ENCODE measurements at places on chromosomes 2 and 18.

- DNase-seq, result no peak
Measured at GRCh38 chr18:60554967-60555366, 182.4 kb upstream of the MC4R start.

- DNase-seq, result no peak
Measured at GRCh38 chr18:50114448-50114847, 80.5 kb downstream of the MYO5B start.

DNA sequence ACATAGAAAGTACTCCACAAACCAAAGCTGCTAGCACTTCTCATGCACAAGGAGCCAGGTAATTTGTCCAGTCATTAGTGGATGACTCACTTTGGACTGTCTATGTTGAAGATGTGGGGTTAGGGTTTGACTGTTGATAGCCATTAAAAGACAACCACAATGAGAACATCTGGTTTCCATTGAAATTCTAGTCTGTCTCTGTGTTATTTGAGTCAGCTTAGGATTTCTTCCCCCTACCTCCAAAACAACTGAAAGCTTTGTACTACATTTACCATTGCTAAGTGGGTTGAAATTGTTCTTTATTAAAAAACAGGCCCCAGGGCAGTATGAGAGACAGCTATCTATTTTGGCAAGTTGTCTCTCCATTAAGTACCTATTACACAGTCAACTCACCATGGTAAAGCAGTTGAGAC lies 50.2 kb upstream of the ANKRD44 start:
- DNase-seq, result no peak

DNA sequence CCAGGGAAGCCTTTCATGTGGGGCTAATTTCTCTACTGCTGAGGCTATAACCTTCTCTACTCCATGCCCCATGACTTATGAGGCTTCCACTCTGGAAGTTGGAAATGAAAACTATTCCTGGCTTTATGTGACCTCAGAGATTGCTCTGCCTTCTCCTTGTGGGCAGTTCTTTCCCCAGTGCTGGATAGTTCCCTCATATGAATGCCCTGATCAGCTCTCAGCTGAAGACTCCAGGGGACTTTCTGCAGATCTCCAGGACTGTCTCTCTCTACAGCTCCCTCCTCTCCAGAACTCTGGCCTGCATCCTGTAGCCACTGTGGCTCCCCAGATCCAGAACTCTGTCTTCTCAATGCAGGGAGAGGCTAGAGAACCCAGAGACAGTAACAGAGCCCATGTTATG lies 235.1 kb downstream of the SEPTIN10 start:
- no peak for DNase-seq

- no peak for DNase-seq
Measured at GRCh38 chr18:4193086-4193485, 262.0 kb downstream of the DLGAP1 start.
